ENCODE measurements at places on chromosomes 11 and 22. TPM values are rescaled to one million over a fixed set of nuclear protein-coding genes. Genes with fewer than 3 reads are reported as not detected.

Gene PTGDR2
- total RNA-seq: 1.9 TPM

Gene PKNOX2
- total RNA-seq: 10.6 TPM

Gene GDPD4
- not detected for total RNA-seq

Gene TRIM6
- total RNA-seq: 4.3 TPM

Gene JHY
- 14.8 TPM for total RNA-seq

Gene TCN1
- 7.0 TPM for total RNA-seq

- DNase-seq: no peak
These were observed 14.7 kb downstream of the SCUBE2 start for GRCh38 chr11:9076661-9077060.

DNA sequence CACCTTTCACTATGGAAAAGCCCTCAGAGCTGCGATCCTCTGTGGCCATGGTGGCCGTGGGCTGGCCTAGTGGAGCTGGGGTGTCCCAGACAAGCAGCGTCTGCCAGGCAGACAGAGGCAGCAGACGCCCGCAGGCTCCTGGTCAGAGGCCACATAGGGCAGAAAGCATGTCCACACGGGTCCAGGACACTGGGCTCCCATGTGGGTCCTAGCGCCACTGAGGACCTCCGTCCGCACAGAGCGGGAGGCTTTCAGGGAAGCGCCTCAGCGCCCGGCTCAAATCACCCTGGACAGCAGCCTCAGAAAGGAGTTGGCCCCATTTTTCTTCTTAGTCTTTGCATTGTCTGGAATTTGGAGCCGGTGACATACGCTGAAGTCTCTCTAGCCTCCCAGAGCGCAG is 389.7 kb downstream of the BRD1 start:
- no peak for DNase-seq

DNA sequence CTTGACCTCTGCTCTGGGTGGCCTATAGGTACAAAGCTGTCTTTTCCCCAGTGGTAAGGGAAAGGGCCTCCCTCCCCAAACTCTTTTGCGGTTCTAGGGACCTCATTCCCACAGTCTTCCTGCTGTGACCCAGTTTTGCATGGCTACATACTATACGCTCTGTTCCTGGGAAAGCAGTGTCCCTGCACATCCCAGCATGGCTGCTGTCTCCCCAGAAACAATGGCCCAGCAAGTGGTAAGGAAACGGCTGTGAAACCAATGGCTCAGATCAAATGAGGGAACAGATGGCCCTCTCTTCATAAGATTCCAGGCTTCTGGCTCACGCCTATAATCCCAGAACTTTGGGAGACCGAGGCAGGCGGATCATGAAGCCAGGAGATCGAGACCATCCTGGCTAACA is 41.1 kb downstream of the RPL27A start:
- DNase-seq: no peak

- DNase-seq: no peak
These were observed 13.5 kb downstream of the PVALB start for GRCh38 chr22:36803358-36803757.

GRCh38 chr22:28351476-28351875 is 328.2 kb downstream of the TTC28 start:
- DNase-seq: no peak
